ENCODE measurements at places on chromosomes 7 and 10.

- DNase-seq = no peak
- H3K27me3 ChIP-seq = peaks cover 27% of the 10 kb centered on the region
- H3K4me3 ChIP-seq = no peak overlapping the region
- no peaks in the 10 kb centered on the region for H3K4me1 ChIP-seq
- no peaks in the 10 kb centered on the region for H3K36me3 ChIP-seq
- no peak overlapping the region for H3K27ac ChIP-seq
Measured at GRCh38 chr10:93615576-93616235, 3.4 kb downstream of the PDE6C start.

GRCh38 chr10:7819121-7819460 is 786 bp downstream of the TAF3 start:
- no peaks in the 10 kb centered on the region for H3K27me3 ChIP-seq
- no peak overlapping the region for H3K27ac ChIP-seq
- H3K4me3 ChIP-seq = peak overlapping the region; percentile 97
- DNase-seq = peak; percentile 30

GRCh38 chr7:26419198-26419597 is 127.5 kb downstream of the SNX10 start:
- H3K4me1 ChIP-seq = peaks cover 6% of the 10 kb centered on the region
- H3K36me3 ChIP-seq = no peaks in the 10 kb centered on the region
- H3K4me3 ChIP-seq = no peak overlapping the region
- no peak overlapping the region for H3K27ac ChIP-seq

DNA sequence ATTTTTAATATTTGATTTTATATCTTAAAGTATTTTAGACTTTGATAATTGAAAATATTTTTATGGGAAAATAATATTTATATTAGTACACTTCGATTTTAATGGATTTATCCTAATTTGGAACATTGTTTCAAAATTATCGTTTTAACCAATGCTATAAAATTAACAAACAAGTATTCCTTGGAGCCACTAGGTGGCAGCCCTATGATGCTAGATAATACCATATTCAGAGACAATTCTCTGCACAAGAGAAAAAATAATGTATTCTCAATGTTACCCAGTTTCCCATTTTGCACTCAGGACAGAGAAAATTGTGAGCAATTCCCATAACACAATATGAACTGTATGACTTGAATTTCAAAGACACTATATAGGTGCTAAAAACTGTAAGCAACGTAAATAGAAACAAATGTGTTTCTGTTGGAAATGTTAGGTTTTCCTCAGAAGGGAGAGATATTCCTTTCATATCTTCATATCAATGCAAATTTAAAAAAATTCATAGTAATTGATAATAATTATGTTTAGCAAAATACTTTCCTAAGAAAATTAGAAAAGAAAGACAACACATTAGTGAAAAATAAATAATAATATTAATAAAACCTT is 237.8 kb downstream of the SEMA3E start:
- no peak overlapping the region for H3K4me3 ChIP-seq
- no peaks in the 10 kb centered on the region for H3K27me3 ChIP-seq
- no peak overlapping the region for H3K27ac ChIP-seq
- no peaks in the 10 kb centered on the region for H3K36me3 ChIP-seq
- H3K4me1 ChIP-seq = no peaks in the 10 kb centered on the region

DNA sequence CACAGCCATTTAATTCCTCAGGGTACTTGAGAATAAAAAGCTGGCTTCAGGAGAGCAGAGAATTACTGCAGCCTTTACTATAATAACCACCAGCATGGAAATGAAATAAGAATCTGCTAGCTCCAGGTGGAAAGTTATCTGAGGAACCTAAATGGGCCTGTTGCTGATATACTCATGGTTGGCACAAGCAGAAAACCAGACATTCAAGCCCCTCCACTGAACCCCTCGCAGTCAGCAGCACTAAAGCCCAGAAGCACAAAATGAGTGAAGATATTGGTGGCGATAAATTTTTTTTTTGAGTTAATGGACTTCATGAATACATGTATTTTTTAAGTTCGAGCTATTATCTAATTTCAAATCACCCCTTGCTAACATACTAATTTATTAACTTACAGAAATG is 303.9 kb upstream of the NRP1 start:
- no peak for DNase-seq
- H3K4me3 ChIP-seq = no peak overlapping the region
- H3K4me1 ChIP-seq = no peaks in the 10 kb centered on the region
- no peak overlapping the region for H3K27ac ChIP-seq

GRCh38 chr7:92767437-92767836 is 68.9 kb downstream of the CDK6 start:
- no peak for DNase-seq
- peaks cover 8% of the 10 kb centered on the region for H3K4me1 ChIP-seq
- H3K27ac ChIP-seq = no peak overlapping the region
- H3K36me3 ChIP-seq = no peaks in the 10 kb centered on the region
- H3K4me3 ChIP-seq = no peak overlapping the region
- no peaks in the 10 kb centered on the region for H3K27me3 ChIP-seq

GRCh38 chr7:41134300-41135255 is 568.3 kb downstream of the INHBA start:
- no peak overlapping the region for H3K4me3 ChIP-seq
- no peak for DNase-seq
- H3K36me3 ChIP-seq = no peaks in the 10 kb centered on the region
- no peak overlapping the region for H3K27ac ChIP-seq

- no peak for DNase-seq
- no peak overlapping the region for H3K27ac ChIP-seq
- no peaks in the 10 kb centered on the region for H3K4me1 ChIP-seq
- H3K36me3 ChIP-seq = no peaks in the 10 kb centered on the region
- no peaks in the 10 kb centered on the region for H3K27me3 ChIP-seq
Measured at GRCh38 chr7:63105978-63106377, 892.7 kb upstream of the ZNF722 start.

- no peaks in the 10 kb centered on the region for H3K4me1 ChIP-seq
- no peaks in the 10 kb centered on the region for H3K36me3 ChIP-seq
- no peak overlapping the region for H3K27ac ChIP-seq
- no peaks in the 10 kb centered on the region for H3K27me3 ChIP-seq
Measured at GRCh38 chr10:122126763-122127659, 138.0 kb downstream of the TACC2 start.

GRCh38 chr7:25460433-25460832 is 232.1 kb upstream of the NPVF start:
- no peaks in the 10 kb centered on the region for H3K36me3 ChIP-seq
- no peak for DNase-seq
- H3K4me3 ChIP-seq = no peak overlapping the region
- no peaks in the 10 kb centered on the region for H3K27me3 ChIP-seq

- no peak for DNase-seq
- H3K27ac ChIP-seq = no peak overlapping the region
- H3K4me1 ChIP-seq = no peaks in the 10 kb centered on the region
- peaks cover 12% of the 10 kb centered on the region for H3K36me3 ChIP-seq
- no peak overlapping the region for H3K4me3 ChIP-seq
Measured at GRCh38 chr7:97149843-97150242, 32.3 kb downstream of the SDHAF3 start.

DNA sequence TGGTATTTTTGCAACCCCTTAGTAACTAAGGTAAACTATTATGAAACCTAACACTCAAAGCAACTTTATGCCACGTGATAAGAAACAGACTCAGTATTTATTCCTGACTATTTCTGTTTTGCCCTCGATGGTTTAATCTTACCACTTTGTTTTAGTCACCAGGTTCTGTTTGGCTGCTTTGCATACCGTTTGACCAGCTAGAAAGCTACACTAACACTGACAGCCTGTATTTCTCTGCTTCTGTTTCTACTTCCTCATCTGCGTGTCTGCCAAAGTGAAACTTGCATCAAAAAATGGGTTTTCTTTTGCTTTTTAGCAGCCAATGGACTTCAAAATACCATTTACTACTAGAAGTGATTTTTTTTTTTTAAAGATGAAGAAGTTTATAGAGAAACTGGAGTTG is 802.5 kb downstream of the GRM8 start:
- H3K27ac ChIP-seq = no peak overlapping the region
- H3K4me3 ChIP-seq = no peak overlapping the region
- H3K36me3 ChIP-seq = no peaks in the 10 kb centered on the region
- DNase-seq = no peak
- no peaks in the 10 kb centered on the region for H3K4me1 ChIP-seq

DNA sequence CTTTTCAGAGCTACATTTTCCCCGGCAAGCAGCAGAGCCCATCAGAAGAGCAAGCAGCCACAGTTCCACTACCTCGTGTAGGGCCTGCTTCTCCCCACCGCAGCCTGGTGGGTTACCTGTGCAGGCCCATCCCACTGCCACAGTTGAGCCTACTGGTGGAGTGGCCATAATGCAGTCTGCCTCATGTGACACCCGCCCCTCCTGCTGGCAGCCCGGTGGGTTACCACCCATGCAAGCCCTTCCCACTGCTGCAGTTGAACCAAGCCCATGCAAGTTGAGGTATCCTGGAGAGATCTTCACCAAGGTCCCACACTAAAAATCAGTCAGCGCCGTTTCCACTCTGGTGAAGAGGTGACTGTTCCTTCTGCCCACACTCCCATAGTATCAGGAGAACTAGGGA is 32.1 kb upstream of the CNNM1 start:
- no peaks in the 10 kb centered on the region for H3K36me3 ChIP-seq
- H3K4me1 ChIP-seq = peaks cover 5% of the 10 kb centered on the region
- no peak overlapping the region for H3K27ac ChIP-seq
- no peak for DNase-seq

DNA sequence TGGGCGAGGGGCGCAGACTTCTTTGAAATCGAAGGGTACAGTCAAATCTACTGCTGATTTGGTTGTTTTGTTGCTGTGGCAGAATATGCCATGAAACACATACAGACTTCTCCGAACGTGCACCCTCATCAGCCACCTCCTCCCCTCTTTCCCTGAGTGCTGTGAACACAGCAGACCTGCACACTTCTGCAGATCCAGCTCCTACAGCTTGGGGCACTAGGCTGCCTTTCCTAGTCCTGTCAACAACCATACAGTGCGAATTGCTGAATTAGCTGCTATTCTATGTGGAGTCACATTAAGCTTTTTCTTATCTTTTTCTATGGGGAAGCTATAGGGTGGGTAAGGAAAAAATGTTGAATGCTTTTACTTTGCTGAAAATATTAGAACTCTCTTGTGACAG is 57.5 kb downstream of the COL17A1 start:
- DNase-seq = no peak
- H3K4me1 ChIP-seq = peaks cover 11% of the 10 kb centered on the region
- H3K27ac ChIP-seq = no peak overlapping the region
- no peaks in the 10 kb centered on the region for H3K27me3 ChIP-seq
- peaks cover 10% of the 10 kb centered on the region for H3K36me3 ChIP-seq
- H3K4me3 ChIP-seq = no peak overlapping the region

DNA sequence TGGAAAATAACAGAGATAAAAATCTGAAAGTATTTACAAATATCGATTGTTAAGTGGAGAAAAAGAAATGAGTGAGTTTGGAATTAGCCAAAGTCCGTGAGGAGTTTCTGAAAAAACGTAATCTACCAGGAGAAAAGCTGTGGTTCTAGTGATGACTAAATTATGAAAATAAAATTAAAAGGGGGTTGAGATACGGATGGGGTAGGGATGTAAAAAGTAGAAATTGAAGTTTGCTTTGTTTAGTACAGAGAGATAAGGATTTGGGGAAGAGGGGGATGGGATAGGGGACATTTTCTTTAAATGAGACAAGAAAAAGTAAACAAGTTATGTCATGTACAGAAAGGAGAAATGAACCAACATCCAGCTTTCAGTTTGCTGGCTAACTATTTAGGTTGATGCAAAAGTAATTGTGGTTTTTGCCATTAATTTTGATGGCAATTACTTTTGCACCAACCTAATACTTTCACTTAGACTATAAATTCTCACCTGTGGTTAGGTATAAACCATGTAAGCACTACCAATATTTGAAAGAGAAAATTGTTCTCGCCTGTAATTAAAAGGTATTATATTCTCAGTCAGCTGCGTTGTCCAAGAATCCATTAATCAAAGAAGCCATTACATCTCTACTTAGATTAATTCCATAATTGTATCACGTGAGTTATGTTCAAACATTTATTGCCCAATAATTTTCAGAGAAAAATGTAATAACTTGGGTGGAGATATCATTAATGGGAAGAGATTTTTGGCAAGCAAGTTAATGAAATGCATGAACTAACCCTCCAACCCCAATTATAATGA is 143.0 kb upstream of the NRP1 start:
- no peaks in the 10 kb centered on the region for H3K27me3 ChIP-seq
- H3K4me3 ChIP-seq = no peak overlapping the region
- H3K4me1 ChIP-seq = peaks cover 1% of the 10 kb centered on the region
- no peak overlapping the region for H3K27ac ChIP-seq

GRCh38 chr7:148729984-148730733 is 31.5 kb downstream of the CUL1 start:
- DNase-seq = no peak
- H3K4me3 ChIP-seq = no peak overlapping the region
- no peak overlapping the region for H3K27ac ChIP-seq
- H3K36me3 ChIP-seq = peaks cover 17% of the 10 kb centered on the region

DNA sequence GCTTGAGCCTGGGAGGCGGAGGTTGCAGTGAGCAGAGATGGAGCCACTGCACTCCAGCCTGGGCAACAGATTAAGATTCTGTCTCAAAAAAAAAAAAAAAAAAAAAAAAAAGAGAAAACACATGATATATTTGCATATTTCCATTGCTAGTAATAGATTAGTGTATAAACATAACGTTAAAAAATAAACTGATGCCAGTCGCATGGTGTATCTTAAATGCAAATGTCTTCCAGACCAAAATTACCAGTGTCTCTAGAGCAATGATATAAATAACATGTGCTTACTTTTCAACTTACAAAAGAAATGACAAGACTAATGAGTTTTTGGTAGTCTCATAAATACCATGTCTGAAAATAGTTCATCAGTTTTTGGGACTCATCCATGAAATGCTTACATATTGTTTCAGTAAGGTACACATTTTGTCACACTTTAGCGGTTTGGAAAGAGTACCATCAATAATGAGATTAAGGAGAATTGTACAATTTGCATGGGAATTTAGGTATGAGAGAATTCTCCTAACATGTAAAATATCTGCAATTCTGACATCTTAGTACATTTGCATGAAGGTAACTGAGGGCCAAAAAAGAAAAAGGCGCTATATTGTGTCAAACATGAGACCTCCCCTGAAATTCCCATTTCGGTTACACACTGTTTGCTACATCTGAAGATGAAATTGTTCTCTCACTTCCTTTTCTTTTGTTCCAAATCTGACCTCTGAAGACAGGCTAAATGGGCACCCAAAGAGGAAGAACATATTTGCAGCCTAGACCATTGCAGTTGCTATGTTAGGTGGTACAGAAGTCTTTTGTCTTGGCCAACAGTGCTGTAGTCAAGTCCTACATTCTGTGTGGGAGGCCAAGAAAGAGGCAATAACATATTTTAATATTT is 51.5 kb upstream of the PIP4K2A start:
- H3K36me3 ChIP-seq = no peaks in the 10 kb centered on the region
- H3K27ac ChIP-seq = no peak overlapping the region
- DNase-seq = no peak
- H3K4me3 ChIP-seq = no peak overlapping the region
- peaks cover 4% of the 10 kb centered on the region for H3K4me1 ChIP-seq
- H3K27me3 ChIP-seq = no peaks in the 10 kb centered on the region

GRCh38 chr7:92635538-92635937 is 45.3 kb upstream of the FAM133B start:
- no peaks in the 10 kb centered on the region for H3K27me3 ChIP-seq
- DNase-seq = no peak
- H3K4me3 ChIP-seq = no peak overlapping the region
- peaks cover 20% of the 10 kb centered on the region for H3K4me1 ChIP-seq
- no peak overlapping the region for H3K27ac ChIP-seq

Data from neuronal stem cell (in vitro differentiated cells).